ENCODE measurements at places on chromosomes 16 and 17.

DNA sequence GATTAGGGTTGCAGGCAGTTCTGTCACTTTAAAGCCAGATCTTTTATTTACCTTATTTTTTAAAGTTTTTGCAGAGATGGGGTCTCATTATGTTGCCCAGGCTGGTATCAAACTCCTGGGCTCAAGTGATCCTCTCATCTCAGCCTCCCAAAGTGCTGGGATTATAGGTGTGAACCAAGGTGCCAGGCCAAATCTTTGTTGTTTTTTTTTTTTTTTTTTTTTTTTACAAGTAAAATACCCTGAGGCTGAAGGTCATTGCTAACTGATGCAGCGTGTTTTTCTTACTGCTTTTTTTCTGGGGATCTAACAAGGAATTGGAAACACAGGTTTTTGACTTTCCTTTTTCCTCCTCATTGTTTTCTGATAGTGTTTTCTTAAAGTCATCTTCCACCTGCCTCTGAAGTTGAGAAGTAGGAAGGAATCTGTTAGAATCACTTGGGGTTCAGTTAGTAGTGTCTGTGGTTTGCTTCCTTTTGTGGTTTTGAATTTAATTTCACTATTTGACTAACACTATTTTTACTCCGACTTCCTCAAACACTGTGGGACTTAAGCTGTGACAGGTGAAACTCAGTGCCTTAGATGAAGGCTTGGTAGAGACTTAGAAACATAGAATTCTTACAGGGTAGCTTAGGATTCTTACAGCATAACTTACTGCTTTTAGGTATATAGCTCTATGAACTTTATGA is 22.2 kb downstream of the CLTC start:
- DNase-seq, result no peak

GRCh38 chr17:72631568-72631948 is 460.9 kb downstream of the SLC39A11 start:
- no peak for DNase-seq

DNA sequence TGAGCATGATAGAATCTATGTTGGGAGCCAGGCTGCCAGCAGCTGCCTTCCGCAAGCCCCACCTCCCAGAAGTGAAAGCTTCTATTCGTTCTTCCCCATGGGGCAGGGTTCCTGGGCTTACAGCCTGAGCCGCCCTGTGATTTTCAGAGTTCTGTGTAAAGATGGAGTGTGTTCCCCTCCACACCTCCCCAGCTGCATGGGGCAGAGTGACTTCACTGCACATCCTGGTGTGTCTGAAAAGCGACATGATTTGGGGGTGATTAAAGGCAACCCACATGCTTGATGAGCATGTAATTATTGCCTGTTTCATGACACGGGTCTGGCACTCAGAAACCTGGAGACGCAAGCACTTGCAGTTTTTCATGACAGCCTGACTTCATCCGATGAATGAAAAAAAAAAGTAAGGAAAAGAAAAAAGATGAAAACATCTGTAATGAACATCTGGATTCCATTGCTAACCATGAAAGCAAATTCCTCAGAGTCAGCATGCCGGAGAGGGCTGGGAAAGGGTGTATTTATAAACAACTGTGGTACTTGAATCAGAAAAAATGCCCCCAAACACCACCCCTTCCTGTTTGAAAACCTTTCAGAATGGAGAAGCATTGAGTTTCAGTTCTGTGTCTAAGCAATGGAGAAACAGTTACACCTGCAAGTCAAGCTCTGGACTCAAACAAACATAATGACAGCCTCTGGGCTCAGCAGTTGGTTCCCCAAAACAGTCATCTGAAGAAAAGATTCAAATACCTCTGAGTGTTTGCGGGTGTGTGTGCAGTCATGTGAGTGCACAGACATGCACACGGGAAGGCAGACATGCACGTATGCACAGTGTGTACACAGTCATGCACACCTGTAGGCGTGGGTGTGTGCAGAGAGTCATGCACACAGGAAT is 266.0 kb downstream of the ENGASE start:
- no peak for DNase-seq

- no peak for DNase-seq
These were observed 47.7 kb downstream of the GNA13 start for GRCh38 chr17:65008882-65009281.

DNA sequence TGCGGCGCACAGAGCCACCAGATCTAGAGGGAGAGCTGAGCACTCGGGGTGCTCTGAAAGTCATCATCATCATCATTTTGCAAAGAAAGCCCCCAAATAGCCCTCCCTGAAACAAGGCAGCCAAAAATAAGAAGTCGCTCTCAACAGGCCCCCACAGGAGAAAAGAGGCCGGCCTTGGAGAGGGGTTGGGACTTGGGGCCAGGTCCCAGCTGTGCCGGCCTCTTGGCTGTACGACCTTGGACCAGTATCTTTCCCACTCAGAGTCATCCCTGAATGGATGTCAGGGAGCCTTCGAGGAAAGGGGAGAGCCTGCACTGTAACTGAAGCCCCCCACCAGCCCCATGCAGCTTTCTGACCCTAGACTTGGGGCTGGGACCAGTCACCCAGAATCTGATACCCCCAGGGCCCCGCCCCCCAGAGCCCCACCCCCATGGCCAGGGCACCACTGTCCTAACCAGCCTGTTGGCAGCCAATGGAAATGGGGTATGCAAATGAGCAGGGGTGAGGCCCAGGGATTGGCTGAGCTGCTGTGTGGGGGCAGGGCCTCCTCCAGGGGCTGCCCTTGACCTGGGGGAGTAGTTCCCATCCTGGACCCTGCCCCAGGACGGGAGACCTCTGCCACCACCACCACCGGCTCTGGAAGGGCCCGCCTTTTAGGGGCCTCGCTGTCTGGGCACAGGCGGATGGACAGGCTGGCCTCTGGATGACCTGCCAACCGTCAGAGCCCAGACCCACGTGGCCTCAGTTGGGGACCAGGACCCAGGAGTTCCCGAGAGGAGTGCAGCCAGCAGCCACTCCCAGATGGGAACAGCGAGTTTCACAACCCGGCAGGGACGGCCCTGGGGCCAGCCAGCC is 15.4 kb downstream of the ZFPM1 start:
- DNase-seq, result no peak

DNA sequence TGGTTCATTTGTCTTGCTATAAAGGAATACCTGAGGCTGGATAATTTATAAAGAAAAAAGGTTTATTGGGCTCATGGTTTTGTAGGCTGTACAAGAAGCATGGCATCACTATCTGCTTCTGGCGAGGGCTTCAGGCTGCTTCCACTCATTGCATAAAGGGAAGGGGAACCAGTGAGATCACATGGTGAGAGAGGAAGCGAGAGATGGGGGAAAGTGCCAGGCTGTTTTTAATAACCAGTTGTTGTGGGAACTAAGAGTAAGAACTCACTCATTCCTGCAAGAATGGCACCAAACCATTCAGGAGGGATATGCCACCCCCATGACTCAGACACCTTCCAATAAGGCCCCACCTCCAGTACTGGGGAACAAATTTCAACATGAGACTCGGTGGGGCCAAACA is 24.3 kb downstream of the SPECC1 start:
- DNase-seq, result no peak

GRCh38 chr16:9258423-9259051 is 167.1 kb downstream of the HAPSTR1 start:
- peak; percentile 13 for DNase-seq

DNA sequence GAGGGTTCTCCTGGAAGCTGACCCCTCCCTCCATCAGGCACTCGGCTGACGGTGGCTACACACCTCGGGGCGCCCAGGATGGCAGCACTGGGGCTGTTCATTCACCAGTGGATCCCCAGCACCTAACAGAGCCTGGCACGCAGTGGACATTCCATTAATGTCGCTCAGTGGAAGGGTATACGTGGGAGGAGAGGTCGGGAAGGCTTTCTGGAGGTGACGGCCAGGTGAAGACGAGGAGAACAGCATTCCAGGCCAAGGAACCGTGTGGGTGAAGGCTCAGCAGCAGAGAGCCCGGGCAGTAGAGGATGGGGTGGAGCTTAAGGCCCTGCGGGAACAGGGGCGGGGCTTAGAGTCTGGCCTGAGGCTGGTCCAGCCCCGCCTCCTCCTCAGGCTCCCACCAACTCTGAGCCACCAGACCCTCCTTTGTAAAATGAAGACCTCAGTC is 2.5 kb upstream of the HS3ST6 start:
- DNase-seq, result peak; percentile 10
